ENCODE measurements at places on chromosomes 3 and 15.

GRCh38 chr3:84984429-84984828 lies 25.6 kb downstream of the CADM2 start:
- DNase-seq = no peak

GRCh38 chr3:100263583-100263982 lies 2.8 kb downstream of the TBC1D23 start:
- DNase-seq = no peak

DNA sequence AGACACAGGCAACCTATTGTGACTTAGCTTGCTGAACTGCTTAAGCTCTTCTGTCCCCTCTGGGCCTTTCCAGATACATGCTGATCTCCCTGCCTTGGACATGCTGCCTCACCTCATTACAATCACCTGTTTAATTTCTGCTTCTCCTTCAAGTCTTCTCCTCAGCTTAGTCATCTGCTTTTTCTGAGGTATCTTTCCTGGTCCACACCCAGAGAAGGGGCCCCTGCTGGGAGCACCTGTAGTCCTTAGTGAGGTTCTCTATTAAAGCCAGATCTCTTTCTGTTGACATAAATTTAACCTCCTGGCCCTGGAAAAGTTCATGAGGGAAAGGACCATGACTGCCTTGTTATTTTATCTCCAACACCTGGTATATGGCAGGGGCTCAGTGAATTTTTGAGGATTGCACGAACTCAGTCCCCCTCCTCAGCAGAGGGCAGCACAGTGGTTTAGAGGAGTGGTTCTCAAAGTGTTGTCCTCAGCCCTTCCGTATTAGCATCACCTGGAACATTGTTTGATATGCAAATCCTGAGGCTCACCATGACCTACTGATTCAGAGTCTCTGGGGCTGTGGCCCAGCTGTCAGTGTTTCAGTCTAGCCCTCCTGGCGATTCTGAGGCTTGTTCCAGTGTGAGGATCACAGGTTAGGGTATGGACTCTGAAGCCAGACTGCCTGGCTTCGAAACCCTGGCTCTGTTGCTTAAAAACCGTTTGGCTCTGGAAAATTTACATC lies 12.7 kb downstream of the COL6A6 start:
- no peak for DNase-seq

- DNase-seq = no peak
Measured at GRCh38 chr15:64249883-64250575, 87.2 kb upstream of the PPIB start.

Data from activated T-cell treated with anti-CD3 and anti-CD28 coated beads for 4 hours (primary cell).